ENCODE measurements at places on chromosomes 1 and 21.

- no peak for DNase-seq
- no peaks in the 10 kb centered on the region for H3K27me3 ChIP-seq
- no peaks in the 10 kb centered on the region for H3K4me1 ChIP-seq
- no peak overlapping the region for H3K27ac ChIP-seq
- no peak overlapping the region for H3K4me3 ChIP-seq
These were observed 261.5 kb downstream of the SMYD3 start for GRCh38 chr1:246245541-246245940.

DNA sequence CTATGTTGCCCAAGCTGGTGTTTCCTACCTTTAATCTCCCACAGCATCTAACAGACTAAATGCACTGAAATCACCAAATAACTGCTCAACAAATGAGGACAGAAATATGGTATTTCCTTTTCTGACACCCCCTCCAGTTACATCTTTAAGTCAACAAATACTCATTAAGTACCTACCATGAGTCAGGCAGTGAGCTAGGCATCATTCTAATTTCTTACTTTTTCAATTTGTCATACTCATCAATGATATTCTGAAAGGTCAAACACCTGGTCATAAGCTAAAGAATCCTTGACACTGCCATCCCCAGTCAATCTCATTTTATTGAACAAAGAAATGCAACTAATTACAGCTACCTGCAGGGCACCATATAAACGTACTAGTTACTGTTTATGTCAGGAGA lies 36.6 kb downstream of the LUZP1 start:
- no peak for DNase-seq
- H3K27me3 ChIP-seq = no peaks in the 10 kb centered on the region
- H3K4me3 ChIP-seq = no peak overlapping the region

DNA sequence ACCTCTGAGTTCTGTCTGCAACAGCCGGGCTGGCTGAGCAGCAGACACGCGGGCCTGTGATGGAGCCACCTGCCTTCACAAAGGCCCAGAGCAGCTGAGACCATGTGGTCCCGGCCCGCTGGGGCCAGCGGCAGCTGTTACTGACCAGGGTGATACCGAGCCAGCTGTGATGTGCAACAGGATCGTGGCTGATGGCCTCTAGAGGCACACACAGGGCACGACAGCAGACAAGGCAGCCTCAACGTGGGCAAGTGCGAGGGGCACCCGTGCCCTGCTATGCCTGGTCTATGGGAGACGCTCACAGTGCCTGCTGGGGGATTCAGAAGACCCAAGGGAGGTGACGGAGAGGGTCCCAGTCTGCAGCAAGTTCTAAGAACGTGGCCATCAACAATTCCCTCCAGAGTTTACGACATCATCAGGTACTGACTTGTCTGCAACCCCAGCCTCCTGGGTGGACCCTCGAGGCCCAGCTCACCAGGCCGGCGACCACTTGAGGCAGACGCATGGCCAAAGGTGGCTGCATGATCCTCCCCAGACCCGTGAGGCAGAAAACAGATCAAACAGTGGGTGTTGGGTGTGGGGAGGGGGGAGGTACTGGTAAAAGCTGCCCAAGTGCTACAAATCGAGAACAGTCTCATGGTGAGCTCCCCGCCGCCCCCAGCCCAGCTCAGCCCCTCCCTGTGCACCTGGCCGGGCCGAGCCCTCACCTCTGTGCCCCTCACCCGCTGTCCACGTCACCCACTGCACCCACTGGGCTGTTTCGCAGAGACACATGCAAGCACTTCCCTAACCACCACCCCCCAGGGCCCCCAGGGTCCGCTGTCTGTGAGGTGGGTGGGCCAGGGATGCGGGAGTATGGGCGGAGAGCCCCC lies 6.0 kb downstream of the POFUT2 start:
- no peak overlapping the region for H3K27ac ChIP-seq
- DNase-seq = no peak
- H3K4me3 ChIP-seq = no peak overlapping the region

DNA sequence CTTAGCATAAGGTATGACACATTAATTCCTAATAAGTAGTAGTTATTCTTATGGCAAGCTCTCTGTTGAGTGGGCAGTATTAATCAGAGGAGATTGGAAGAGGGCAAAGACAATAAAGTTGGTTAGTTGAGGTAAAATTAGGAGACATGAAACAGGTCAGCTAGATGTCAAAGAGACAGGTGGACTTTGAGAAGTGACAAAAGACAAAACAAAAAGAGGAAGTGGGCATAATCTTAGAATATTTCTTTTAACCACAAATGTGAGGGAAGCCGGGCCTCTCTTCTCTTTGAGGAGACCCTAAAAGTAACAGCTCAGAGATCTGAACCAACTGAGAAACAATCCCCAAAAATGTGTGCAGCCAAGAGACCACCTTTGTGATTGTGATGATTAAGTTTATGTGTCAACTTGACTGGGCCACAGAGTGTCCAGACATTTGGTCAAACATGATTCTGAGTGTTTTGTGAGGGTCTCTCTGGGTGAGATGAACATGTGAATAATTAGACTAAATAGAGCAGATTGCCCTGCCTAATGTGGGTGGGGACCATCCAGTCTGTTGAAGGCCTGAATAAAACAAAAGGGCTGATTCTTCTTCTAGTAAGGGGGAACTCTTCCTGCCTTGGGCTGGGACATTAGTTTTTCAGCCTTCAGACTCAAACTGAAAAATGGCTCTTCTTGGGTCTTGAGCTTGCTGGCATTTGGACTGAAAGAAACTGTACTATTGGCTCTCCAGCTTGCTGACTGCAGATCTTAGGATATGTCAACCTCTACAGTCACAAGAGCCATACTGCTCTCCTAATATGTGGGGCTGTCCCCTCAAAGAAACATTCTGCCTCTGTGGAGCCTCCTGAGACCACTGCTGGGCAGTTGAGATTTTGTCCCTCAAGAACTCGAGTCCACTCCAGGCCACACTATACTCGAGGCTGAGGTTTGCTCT lies 40.0 kb downstream of the FCRL5 start:
- H3K27ac ChIP-seq = no peak overlapping the region
- H3K4me1 ChIP-seq = no peaks in the 10 kb centered on the region
- no peak overlapping the region for H3K4me3 ChIP-seq
- H3K27me3 ChIP-seq = no peaks in the 10 kb centered on the region
- DNase-seq = no peak

GRCh38 chr1:204777591-204777990 lies 92.1 kb upstream of the LRRN2 start:
- DNase-seq = no peak
- H3K4me3 ChIP-seq = no peak overlapping the region
- H3K36me3 ChIP-seq = no peaks in the 10 kb centered on the region
- no peaks in the 10 kb centered on the region for H3K27me3 ChIP-seq
- H3K4me1 ChIP-seq = no peaks in the 10 kb centered on the region

- no peaks in the 10 kb centered on the region for H3K27me3 ChIP-seq
- peaks cover 84% of the 10 kb centered on the region for H3K4me1 ChIP-seq
- peak; percentile 71 for DNase-seq
- no peaks in the 10 kb centered on the region for H3K36me3 ChIP-seq
These were observed 36.0 kb downstream of the NUAK2 start for GRCh38 chr1:205285381-205286101.

GRCh38 chr1:172745014-172745413 lies 86.1 kb downstream of the FASLG start:
- no peaks in the 10 kb centered on the region for H3K36me3 ChIP-seq
- no peak for DNase-seq
- H3K27ac ChIP-seq = no peak overlapping the region
- H3K4me3 ChIP-seq = no peak overlapping the region
- peaks cover 23% of the 10 kb centered on the region for H3K4me1 ChIP-seq
- H3K27me3 ChIP-seq = no peaks in the 10 kb centered on the region

Data from T-cell (primary cell).